ENCODE measurements at places on chromosomes 13 and 19.

- no peak for DNase-seq
Measured at GRCh38 chr13:36029166-36029565, 102.0 kb downstream of the DCLK1 start.

GRCh38 chr13:106088085-106088484 is 447.4 kb downstream of the EFNB2 start:
- DNase-seq = no peak

DNA sequence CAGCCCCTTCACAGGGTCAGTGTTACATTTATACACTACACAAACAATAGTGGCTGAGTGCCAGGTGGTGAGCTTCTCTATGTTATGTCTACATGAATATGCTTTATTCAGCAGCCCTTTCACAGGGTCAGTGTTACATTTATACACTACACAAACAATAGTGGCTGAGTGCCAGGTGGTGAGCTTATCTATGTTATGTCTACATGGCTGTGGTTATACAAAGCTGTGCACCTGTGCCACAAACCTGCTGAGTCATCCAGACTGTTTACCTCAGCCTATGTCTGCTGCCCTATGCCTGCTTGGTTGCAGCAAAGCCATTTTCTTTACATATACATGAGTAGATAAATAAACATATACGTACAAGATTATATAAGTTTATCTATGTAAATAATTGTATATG is 76.5 kb downstream of the ZNF726 start:
- DNase-seq = no peak

- no peak for DNase-seq
Measured at GRCh38 chr13:39394796-39395678, 208.0 kb downstream of the LHFPL6 start.

DNA sequence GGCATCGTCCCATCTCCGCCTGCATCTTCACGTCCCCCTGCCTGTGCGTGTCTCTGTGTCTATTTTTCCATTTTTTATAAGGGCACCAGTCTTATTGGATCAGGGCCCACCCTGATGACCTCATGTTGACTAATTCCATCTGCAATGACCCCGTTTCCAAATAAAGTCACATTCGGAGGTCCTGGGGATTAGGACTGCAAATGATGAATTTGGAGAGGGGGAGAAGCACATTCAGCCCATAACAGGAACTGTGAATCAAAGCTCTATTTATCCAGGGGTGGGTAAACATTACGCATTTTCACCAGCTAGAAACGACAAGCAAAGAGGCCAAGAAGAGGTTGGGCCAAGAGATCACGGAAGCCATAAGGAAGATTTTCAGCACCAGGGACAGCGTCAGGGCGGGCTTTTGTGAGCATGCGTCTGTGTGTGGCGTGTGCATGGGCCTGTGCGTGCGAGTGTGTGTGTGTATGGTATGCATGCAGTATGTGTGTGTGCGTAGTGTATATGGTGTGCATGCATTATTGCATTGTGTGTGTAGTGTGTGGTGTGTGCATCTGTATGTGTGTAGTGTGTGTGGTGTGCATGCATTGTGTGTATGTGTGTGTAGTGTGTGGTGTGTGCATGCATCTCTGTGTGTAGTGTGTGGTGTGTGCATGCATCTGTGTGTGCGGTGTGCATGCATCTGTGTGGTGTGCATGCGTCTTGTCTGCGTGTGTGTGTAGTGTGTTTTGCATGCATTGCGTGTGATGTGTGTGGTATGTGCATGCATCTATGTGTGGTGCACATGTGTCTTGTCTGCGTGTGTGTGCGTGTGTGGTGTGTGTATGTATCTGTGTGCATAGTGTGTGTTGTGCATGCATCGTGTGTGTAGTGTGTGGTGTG is 19.6 kb downstream of the CELF5 start:
- DNase-seq = no peak
